Putamen (tissue), 1 donor: ENCODE measurements at places on chromosomes 16 and 17.

GRCh38 chr17:10198509-10199249, at the start of gene GAS7:
Gene GAS7 (minus strand): TSS chr17:10198606.
- DNase-seq: peak; percentile 38

DNA sequence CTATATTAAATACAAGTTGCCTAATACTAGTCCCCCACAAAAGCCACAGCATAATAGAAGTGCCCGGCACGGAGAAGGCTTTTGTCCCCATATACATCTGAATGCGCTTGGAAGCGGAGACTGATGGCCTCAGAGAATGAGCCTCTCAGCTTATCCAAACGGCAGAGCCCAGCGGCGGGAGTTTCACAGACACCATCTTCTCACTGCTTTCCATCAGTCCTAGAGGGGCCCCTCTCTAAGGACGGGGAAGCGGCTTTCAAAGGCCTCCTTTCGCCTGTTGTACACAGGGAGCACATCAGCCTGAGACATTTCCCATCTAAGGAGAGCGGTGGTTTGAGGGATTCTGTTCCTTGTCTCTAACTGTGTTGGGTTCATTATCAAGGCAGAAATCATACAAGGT, 16.9 kb downstream of the NXN start:
- no peak for DNase-seq

GRCh38 chr17:3641717-3642486, 5.3 kb downstream of the CTNS start:
- DNase-seq: no peak

DNA sequence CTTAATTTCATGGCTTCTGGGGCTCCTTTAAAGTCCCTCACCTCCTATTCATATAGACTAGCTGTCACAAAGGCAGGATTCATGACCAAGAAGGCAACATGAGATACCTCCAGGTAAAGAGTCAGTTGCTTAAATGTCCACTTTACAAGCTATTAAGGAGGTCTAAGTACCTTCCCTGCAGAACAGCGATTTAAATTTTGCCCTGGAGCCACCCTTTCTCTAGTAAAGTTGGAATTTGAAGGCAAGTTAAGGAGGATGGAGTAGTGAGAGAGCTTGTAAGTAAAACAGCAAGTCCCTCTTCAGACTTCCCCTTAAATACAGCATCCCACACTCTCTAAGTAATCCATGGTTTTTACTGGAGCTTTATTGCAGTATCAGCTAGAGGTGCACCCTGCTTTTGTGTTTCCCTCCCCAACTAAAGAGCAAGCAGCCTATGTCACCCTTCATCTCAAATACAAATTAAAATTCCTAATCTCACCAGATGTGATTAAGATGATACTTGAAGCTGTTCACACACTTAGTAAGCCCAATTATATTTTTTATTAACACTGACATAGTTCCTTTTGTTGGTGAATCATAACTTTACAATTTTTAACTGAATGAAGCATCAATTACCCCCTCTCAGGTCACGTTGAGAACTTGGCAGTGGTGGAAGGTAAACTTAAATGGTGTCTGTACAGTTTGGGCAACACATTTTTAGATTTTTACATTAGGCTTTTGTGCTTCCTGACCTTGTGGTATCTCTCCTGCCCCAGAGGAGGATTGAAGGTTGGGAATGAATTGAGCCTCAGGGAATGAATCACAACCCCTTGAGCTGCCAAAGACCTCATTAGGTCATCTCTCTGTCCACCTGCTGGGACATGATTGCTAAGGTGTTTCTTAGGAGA, 108.9 kb downstream of the TANGO6 start:
- no peak for DNase-seq

GRCh38 chr17:1090465-1091189, 89.2 kb downstream of the ABR start:
- no peak for DNase-seq

DNA sequence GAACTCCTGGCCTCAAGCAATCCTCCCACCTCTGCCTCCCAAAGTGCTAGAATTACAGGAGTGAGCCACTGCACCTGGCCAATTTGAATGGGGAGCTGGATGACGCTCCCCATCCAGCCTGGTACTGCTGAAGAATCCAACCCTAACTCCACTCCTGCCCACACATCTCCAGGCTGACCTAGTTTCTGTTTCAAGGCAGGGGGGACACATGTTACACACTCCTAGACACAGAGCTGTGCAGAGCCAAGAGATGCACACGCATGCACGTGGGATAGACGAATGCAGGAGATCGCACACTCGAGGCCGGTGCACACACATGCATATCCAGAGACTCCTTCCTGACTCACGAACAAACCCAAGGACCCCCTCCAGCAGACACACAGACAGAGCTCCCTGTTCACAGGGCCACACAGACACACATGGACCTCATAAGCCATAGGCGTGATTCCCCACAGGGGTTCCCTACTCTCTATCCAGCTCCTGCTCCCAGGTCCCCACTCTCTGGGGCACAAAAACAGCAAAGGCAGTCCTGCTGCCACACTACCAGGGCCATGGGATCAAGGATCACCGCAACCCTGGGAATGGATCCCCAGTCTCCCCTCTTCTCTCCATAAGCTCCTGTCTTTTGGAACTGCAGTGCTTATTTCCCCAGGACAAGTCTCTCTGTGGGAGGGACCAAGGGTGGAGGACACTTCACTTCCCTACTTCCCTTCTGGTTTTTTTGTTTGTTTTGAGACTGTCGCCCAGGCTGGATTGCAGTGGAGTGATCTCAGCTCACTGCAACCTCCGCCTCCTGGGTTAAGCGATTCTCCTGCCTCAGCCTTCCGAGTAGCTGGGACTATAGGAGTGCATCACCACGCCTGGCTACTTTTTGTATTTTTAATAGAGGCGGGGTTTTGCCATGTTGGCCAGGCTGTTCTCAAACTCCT, 14.4 kb downstream of the EPOP start:
- no peak for DNase-seq

- no peak for DNase-seq
These were observed 13.9 kb upstream of the KRTAP17-1 start for GRCh38 chr17:41329279-41329948.

GRCh38 chr16:53948734-53949430, 244.9 kb downstream of the FTO start:
- DNase-seq: no peak

DNA sequence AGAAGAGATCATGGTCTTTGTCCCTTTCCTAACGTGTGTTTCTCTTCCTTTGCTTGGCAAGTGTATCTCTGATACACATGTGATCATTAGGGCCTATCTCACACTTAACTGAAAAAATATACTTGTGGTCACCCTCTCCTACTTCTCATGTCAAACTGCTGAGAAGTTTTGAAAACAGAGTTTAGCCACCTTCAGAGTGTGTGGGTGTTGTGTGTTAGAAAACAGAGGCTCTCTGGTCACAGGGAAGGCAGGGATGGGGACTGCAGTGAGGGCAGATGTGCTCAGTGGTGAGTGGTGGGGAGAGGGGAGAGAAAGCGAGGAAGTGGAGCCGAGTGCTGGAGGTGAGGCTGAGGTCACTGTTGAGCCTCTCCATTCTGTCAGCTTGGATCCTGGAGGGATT, 29.4 kb downstream of the GRB7 start:
- no peak for DNase-seq

DNA sequence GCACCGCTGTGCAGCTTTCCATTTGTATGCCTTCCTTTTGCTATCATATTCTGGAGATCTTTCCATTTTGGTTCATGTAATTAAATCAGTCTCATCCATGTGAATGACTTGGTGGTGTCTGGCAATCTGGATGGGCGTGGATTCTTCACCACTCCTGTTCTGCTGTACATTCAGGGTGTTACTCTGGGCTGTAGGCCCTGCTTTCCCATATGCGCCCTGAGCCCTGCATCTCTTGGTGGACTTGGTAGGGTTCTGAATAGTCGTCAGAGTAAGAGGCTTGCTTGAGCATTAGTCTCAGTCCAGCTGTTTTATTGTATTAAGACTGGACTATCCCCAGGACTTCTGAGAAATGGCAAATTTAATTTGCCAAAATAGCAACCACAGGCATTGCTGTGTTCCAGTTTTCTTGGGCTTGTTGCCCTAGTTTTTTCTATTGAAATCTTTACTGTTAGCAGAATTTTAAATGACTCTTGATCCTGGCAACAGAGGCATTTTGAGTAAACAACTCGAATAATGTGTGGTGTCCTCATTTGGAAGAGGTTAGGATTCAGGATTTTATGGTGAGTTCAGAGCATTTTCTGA, 14.9 kb downstream of the BANP start:
- no peak for DNase-seq

- peak; percentile 12 for DNase-seq
These were observed 90.9 kb downstream of the MYH11 start for GRCh38 chr16:15765880-15766279.

GRCh38 chr16:81518439-81518757, 73.8 kb downstream of the CMIP start:
- DNase-seq: no peak

GRCh38 chr16:46832757-46833459, 1.9 kb upstream of the C16orf87 start:
- no peak for DNase-seq

DNA sequence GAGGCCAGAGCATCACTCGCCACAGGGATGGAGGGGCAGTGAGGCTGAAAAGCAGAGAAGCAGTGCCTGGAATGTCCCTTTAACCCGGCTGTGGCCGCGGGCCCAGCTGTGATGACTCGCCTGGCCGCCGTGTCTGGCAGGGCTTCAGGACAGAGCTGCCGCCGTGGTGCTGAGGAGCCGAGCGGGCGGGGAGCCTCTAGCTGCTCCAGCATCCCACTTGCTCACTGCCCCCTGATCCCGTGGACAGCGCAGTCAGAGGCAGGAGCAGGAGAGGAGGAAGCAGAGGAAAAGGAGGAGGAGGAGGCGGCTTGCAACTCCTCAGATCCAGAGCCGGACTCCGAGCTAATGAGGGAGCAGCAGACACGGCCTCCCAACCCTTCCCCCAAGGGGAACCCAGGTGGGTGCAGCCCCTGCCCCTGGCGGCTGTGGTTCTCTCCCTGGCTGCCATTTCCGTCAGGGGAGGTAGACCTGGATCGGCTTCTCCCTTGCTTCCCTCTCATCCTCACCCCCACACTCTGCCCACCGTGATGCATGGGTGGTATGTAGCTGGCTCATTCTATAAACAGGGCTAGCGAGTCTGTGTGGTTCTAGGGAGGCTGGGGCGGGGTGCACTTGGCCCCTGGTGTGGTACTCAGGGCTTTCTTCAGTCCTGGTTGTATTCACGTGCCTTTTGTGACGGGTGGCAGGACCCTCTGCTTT, 165.7 kb downstream of the CMIP start:
- DNase-seq: peak; percentile 46

DNA sequence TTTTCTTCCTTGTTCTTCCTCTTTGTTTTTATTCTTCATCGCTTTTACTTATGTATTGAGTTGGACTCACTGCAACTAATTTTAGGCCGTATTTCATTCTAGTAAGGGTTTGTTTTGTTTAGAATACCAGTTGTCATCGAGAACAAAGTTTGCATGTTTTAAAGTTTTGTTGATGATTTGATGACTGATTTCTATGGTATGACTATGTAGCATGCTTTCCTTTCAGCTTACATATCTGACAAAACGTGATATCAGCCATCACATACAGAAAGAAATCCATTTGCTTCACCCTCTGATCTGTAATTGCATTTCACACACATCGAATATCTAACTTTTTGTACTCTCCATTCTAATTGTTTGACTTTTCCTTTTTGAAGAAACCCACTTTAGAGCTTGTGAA, 4.0 kb downstream of the PRKCA start:
- no peak for DNase-seq

DNA sequence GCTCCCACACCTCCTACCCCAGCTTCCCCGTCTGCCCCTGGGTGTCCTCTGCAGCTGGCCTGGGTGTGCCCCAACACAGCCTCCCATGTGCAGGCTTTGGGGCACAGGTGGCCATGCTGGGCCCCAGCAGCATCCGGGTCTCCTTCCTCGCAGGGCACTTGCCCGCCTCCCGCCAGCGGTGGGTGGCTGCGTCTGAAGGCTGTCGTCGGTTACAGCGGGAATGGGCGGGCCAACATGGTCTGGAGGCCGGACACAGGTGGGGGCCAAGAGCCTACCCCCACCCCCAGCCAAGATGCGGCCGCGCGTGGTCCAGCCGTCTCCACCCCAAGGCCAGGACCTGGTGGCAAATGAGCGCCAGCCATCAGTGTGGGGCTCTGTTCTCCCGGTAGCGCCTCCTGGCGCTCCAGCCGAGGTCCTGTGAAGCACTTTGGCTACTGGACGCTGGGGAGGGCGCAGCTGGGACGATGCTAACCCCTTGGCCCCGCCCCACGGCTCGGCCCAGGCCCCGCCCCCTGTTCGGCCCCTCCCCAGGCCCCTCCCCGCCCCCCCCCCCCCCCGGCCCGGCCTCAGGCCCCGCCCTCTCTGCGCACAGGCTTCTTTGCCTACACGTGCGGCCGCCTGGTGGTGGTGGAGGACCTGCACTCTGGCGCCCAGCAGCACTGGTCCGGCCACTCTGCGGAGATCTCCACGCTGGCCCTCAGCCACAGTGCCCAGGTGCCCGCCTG, 7.3 kb upstream of the RHOT2 start:
- peak; percentile 86 for DNase-seq

GRCh38 chr17:59842901-59843652, 49.7 kb downstream of the TUBD1 start:
- DNase-seq: no peak

DNA sequence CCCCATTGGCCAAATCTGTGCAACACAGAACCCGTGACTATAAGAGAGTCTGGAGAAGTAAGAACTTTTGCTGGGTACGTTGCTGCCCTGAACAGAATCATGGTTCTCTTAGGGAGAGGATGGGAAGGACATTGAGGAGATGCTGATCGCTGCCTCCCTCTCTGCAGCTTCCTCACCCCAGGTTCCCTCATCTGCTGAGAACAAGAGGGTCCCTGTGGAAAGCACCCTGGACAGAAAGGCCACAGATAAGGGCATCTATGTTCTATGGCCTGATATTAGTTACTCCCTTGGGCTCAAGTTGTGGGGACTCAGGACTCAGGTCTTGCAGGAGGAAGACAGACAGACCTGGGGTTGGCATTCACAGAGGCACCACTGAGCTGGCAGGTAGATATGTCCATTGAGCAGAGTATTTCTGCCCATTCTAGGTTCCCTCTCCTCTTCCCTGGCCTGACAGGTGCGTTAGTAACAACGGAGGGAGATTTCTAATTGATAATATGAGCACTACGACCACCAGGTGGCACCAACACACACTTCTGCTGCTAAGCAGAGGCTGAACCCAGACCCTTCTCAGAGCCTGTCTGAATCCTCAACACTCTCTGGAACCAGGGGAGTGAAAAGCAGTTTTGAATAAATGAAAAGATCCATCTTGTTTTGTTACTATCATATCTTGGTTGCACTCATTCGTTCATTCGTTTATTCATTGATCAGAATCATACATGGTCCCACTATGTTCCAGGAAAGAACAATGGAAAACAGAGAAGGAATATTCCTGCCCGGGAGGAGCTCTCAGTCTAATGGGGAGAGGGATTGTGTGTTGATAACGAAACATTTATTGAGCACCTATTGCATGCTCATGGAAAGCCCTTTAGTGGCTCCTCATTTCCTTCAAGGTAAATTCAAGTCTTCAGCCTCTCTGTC, 56.4 kb downstream of the SLC6A2 start:
- DNase-seq: peak; percentile 49

- DNase-seq: no peak
These were observed 3.9 kb downstream of the SLC47A2 start for GRCh38 chr17:19712436-19713004.

GRCh38 chr16:67378642-67379041, 14.7 kb downstream of the TPPP3 start:
- no peak for DNase-seq

GRCh38 chr17:46191322-46192188, 1.7 kb downstream of the KANSL1 start:
- DNase-seq: peak; percentile 78

GRCh38 chr17:21545064-21545463, 147.3 kb upstream of the KCNJ18 start:
- no peak for DNase-seq
